Heart left ventricle (tissue), 16 donors: ENCODE measurements at places on chromosomes 1 and 21. TPM values are rescaled to one million over a fixed set of nuclear protein-coding genes. Genes with fewer than 3 reads are reported as not detected.
A peak's percentile ranks its signal among the peaks of the same experiment; 100 is the strongest.

The UMODL1 gene
- polyA plus RNA-seq = not detected

GRCh38 chr1:63701187-63701586, 72.6 kb upstream of the ROR1 start:
- DNase-seq = peak; percentile 52

GRCh38 chr1:234608025-234608910, 1.7 kb downstream of the IRF2BP2 start:
- DNase-seq = peak; percentile 81

GRCh38 chr21:38470755-38471154, 27.5 kb downstream of the ERG start:
- DNase-seq = no peak

GRCh38 chr1:61337037-61337436, 254.7 kb downstream of the NFIA start:
- DNase-seq = no peak

DNA sequence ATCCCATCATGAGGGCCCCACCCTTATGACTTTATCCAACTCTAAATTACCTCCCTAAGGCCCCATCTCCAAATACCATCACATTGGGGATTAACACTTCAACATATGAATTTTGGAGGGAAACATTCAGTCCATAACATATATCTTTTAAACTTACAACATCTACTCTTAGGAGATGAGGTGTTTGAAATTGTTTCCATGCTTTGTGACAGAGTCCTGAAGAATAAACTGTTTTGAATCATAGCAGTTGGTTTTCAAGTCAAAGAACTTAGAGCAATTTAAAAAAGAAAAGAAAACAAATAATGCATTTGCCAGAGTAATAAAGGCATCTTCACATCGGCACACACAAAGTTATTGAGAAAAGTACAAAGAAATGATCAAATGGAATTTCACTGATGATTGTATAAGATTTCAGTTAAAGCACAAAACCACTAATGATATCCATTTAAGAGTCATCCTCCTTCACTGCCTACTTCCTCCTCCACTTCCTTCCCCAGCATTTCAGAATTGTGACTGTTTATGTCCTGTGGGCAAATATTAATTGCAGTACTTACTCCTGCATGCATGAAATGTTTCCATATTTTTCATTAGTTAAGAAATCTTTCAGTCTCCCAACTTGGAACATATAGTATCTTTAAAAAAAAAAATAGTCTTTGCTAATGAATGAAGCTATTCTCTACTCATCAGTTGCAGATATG, 202.0 kb downstream of the LRRC40 start:
- DNase-seq = no peak

DNA sequence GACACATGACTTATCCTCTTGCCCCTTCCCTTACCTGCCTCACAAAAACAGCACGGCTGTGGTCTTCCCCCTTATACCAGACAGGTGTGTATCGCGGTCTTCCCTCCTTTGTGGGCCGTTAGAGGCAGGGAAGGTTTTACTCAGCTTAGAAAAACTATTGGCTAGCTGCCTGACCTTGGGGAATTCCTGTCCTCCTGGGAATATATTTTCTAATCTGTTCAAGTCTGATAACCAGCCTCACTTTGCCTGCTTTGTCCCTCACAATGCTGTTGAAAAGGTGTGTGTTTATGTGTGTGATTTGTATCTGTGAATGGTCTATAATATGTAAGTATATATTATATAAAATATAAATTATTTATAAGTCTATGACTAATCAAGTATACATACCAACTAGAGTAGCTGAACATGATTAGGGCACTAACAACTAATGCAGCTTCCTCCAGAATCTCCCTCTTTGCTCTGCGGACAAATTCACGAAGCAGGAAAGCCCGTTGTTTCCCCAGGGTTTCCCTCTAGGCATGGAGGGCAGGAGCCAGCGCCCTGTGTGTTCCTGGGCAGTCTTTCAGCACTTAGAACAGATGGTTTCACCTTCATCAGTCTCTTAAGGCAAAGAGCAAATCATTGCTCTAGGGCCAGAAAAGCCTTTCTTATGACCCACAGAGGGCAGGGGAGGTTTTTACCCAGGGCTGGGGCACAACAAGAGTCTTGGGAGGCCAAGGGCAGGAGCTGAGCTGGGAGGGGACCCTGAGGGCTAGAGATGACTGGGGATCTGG, 25.6 kb downstream of the SLC26A9 start:
- DNase-seq = no peak

GRCh38 chr1:209432443-209432825, 151.1 kb upstream of the CAMK1G start:
- DNase-seq = no peak

- peak; percentile 90 for DNase-seq
Measured at GRCh38 chr1:220748089-220748934, at the start of gene MTARC2. MTARC2 (plus strand) TSS chr1:220748322; CDS start chr1:220748532, 210 bp downstream.

- DNase-seq = no peak
Measured at GRCh38 chr1:210755991-210756659, 377.8 kb downstream of the KCNH1 start.

GRCh38 chr1:176847052-176847451, 317.5 kb downstream of the ASTN1 start:
- DNase-seq = peak; percentile 34

GRCh38 chr21:41759214-41759840, 7.5 kb downstream of the RIPK4 start:
- no peak for DNase-seq
